Panc1 (cell line): ENCODE measurements at places on chromosomes 2 and 18. TPM values are rescaled to one million over a fixed set of nuclear protein-coding genes. Genes with fewer than 3 reads are reported as not detected.

DNA sequence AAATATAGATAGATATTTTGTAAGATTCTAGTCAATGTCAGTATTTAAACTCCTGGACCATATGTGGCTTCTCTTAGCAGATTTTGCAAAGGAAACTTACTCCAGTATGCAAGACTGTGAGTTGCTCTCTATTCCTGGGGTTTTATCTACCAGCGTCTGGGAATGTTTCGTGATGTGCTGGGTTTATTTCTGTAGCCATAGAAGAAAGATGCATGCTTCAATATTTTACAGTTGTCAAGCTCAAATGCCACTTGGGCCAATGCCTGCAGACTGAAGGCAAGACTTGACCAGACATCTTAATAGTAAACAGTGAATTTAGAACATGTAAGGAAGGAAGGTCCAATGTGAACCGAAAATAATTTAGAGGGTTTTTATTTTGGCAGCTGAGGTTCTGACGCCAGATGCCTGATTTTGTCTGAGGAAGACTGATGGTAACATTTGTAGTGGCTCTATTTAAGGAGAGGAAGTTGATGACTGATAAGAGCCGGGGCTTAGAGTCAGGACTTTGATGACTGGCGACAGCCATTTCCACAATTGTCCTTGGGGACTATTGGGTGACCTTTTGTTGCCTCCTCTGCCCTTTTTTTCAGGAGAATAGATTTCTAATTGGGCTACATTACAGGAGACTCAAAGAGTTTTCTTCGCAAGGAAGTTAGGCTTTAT, 154.3 kb downstream of the RAPGEF4 start:
- no peak overlapping the region for H3K4me3 ChIP-seq
- no peaks in the 10 kb centered on the region for H3K36me3 ChIP-seq
- H3K4me1 ChIP-seq: no peaks in the 10 kb centered on the region

DNA sequence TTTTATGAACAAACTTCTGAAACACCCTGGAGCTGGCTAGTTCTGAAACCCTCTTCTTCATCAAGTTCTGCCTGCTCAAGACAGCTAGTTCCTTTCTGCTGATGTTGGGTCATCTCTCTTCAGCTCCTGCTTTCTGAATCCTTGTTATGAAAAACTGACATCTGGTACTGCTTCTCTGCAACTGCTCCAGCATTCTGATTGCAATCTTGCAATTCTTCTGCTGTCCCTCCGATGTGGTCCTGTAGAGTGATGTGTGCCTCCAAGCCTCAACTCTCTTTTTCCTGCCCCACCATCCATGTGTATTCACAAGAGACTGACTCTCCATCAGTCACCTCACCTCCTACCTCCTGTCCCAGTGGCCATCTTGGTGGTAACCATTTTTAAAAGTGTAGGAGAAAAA, 21.8 kb downstream of the COL6A3 start:
- no peak for DNase-seq
- H3K27ac ChIP-seq: no peak overlapping the region
- H3K4me1 ChIP-seq: no peaks in the 10 kb centered on the region
- no peaks in the 10 kb centered on the region for H3K27me3 ChIP-seq
- no peaks in the 10 kb centered on the region for H3K36me3 ChIP-seq

HNMT gene
- 4.1 TPM for total RNA-seq

RNF138 gene
- 27.3 TPM for total RNA-seq

IL36A gene
- total RNA-seq: not detected

TXNDC2 gene
- 0.90 TPM for total RNA-seq

- no peak overlapping the region for H3K4me3 ChIP-seq
- no peak overlapping the region for H3K27ac ChIP-seq
- DNase-seq: no peak
- no peaks in the 10 kb centered on the region for H3K36me3 ChIP-seq
- no peaks in the 10 kb centered on the region for H3K27me3 ChIP-seq
Observed at GRCh38 chr2:75157435-75157834, 41.9 kb downstream of the TACR1 start.

DNA sequence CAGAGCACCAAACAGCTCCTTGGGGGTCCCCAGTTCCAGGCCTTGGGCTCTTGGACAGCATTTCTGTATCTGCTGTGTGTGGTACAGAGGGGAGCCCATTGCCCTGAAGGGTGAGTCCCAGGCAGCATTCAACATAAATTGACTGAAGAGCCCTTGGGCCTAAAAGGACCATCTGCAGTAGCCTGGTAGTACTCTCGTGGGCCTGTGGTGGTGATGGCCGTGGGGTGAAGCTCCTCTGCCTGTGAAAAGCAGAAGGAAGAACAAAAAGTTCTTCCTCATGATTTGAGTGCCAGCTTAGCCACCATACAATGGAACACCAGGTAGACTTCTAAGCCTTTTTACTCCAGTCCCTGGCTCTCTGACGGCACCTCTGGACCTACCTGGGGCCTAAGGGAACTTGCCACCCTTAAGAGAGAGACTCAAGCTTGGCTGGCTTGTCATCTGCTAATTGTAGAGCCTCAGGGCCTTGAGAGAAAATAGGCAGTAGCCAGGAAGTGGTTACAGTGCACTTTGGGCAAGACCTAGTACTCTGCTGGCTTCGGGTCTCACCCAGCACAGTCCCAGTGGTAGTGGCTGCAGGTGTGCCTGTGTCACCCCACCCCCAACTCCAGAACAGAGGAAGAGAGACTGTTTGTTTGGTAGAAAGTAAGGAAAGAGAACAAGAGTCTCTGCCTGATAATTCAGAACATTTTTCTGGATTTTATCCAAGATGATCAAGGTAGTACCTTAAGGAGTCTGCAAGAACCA, 84.6 kb upstream of the CERS6 start:
- no peak overlapping the region for H3K4me3 ChIP-seq
- DNase-seq: no peak
- no peak overlapping the region for H3K27ac ChIP-seq
- no peaks in the 10 kb centered on the region for H3K27me3 ChIP-seq

- H3K4me3 ChIP-seq: no peak overlapping the region
- no peaks in the 10 kb centered on the region for H3K27me3 ChIP-seq
- H3K4me1 ChIP-seq: no peaks in the 10 kb centered on the region
- no peaks in the 10 kb centered on the region for H3K36me3 ChIP-seq
Observed at GRCh38 chr2:161613161-161613560, 11.1 kb upstream of the SLC4A10 start.

GRCh38 chr18:69758458-69758857, 189.2 kb downstream of the CD226 start:
- no peaks in the 10 kb centered on the region for H3K4me1 ChIP-seq
- no peak overlapping the region for H3K27ac ChIP-seq
- no peaks in the 10 kb centered on the region for H3K27me3 ChIP-seq
- H3K36me3 ChIP-seq: no peaks in the 10 kb centered on the region
- H3K4me3 ChIP-seq: no peak overlapping the region
- no peak for DNase-seq

IL36RN gene
- not detected for total RNA-seq

CXCR1 gene
- total RNA-seq: not detected

- no peaks in the 10 kb centered on the region for H3K4me1 ChIP-seq
- no peaks in the 10 kb centered on the region for H3K36me3 ChIP-seq
- no peak for DNase-seq
- no peaks in the 10 kb centered on the region for H3K27me3 ChIP-seq
Observed at GRCh38 chr2:212384027-212384426, 154.6 kb downstream of the ERBB4 start.

DNA sequence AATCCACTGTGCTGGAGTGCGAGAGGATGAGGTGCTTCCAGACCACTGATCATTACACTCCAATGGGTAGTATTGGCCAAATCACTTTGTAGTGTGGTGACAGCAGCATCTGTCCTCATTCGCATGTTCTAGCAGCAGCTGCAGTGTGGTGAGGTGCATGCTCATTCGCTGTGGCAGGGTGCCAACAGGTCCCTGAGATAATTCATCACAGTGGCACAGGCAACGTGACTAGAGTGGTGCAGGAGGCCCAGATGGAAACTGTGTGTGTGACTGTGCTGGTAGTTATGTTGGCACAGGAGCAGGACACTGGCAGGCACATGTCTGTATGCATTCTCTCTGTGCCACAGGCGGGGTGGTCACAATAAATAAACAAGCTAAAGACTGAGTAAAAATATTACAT, 329.5 kb upstream of the SYT4 start:
- H3K27ac ChIP-seq: no peak overlapping the region
- H3K4me1 ChIP-seq: no peaks in the 10 kb centered on the region
- DNase-seq: no peak
- no peak overlapping the region for H3K4me3 ChIP-seq

- no peaks in the 10 kb centered on the region for H3K27me3 ChIP-seq
- no peaks in the 10 kb centered on the region; the same call in 1 of the 2 replicates for H3K4me1 ChIP-seq
- no peak overlapping the region for H3K4me3 ChIP-seq
Observed at GRCh38 chr2:64874593-64874992, 114.6 kb upstream of the SLC1A4 start.

- no peaks in the 10 kb centered on the region for H3K4me1 ChIP-seq
- H3K27ac ChIP-seq: no peak overlapping the region
- no peaks in the 10 kb centered on the region for H3K36me3 ChIP-seq
Observed at GRCh38 chr2:175475130-175475529, 293.6 kb upstream of the ATP5MC3 start.

MDH1B gene
- 0.85 TPM for total RNA-seq

GRCh38 chr18:49613641-49614151, 51.8 kb downstream of the LIPG start:
- H3K4me1 ChIP-seq: peaks cover 6% of the 10 kb centered on the region
- H3K36me3 ChIP-seq: no peaks in the 10 kb centered on the region
- no peak for DNase-seq

DNA sequence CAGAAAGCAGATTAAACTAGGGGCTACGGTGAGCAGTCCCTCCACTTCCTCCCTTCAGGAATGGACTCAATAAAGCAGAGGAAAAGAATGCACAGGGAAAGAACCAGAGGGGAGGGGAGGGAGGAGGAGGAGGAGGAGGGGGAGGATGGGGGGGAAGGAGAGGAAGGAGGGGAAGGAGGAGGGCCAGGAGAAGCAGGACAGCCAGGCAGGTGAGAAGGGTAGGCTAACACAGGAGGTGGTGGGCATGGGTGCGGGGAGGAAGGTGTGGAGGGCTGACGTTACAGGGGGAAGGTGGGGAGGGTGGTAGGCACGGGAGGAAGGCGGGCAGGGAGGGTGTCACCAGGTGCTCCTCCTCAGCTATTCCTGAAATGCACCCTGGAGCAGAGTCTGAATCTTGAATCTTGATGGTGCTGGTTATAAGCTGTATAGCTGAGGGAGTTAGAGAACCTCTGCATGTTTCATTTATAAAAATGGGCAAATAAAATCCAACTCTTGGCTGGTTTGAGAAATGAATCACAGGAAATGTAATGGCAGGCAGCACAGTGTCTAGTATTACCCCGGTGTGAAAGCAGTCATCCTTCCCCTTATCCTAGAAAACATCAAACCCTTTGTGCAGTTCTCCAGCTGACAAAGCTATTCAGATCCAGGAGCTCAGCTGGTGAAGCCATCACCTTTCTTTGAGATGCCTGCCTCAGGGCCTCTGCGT, 3.4 kb downstream of the TMEM18 start:
- no peaks in the 10 kb centered on the region for H3K27me3 ChIP-seq
- H3K4me3 ChIP-seq: no peak overlapping the region
- peaks cover 14% of the 10 kb centered on the region for H3K36me3 ChIP-seq
- H3K4me1 ChIP-seq: peaks cover 21% of the 10 kb centered on the region

GRCh38 chr2:54634564-54635511, 88.6 kb upstream of the EML6 start:
- H3K36me3 ChIP-seq: peaks cover 36% of the 10 kb centered on the region
- peaks cover 6% of the 10 kb centered on the region; the same call in 1 of the 2 replicates for H3K4me1 ChIP-seq
- no peak overlapping the region for H3K4me3 ChIP-seq
- DNase-seq: no peak

GRCh38 chr2:9867881-9868280, 24.6 kb downstream of the TAF1B start:
- H3K4me1 ChIP-seq: no peaks in the 10 kb centered on the region
- H3K27ac ChIP-seq: no peak overlapping the region
- H3K36me3 ChIP-seq: no peaks in the 10 kb centered on the region

NT5DC4 gene
- total RNA-seq: not detected

DNA sequence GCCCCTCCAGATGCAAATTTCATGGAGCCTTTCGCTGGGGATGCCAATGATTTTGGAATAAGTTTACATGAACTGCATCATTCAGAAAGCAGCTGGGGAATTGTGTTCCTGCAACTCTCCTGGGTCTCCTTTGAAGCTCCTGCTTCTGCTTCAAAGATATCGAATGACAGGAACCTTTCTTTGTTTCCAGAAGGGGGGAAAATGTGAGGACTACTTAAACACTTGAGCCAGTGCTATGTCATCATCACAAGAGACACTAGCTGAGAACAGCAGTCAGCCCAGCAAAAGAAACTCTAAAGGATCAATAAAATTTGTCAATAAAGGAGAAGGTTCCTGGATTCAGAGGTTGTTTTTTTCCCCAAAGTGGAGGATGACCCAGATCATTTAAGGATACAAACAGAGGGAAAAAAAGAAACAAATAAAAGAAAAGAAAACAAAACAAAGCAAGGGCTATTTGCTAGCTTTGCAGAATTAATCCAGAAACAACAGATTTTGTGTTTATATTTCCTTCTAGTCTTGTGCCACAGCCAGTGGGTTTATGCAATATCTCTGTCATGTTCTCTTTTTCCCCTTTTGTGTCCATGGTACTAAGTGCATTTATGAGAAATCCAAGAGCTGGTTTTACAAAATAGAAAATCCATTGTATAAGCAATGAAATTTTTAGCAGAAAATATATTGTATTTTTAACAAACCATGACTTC, 463.7 kb downstream of the CDH2 start:
- H3K36me3 ChIP-seq: no peaks in the 10 kb centered on the region
- no peak overlapping the region for H3K4me3 ChIP-seq
- H3K27me3 ChIP-seq: no peaks in the 10 kb centered on the region
- no peaks in the 10 kb centered on the region for H3K4me1 ChIP-seq

DNA sequence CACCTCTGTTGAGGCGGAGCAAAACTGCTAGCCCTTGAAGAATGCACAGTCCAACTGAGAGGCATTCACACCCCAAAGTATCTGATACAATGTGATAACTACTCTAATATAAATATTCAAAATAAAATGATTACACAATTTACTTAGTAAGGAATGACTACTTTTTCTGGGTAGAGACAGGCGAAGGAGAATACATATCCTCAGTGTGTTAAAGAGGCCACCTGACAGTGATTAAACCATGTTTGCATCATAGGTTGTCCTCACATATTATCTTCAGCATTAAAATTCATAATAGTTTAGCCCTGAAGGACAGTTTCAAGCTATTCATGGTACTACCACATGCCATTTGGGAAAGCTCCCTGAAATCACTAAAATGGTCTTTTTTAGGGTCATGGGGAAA, 16.9 kb upstream of the BAZ2B start:
- DNase-seq: no peak
- no peaks in the 10 kb centered on the region for H3K36me3 ChIP-seq
- no peak overlapping the region for H3K27ac ChIP-seq
- H3K4me1 ChIP-seq: no peaks in the 10 kb centered on the region

DNA sequence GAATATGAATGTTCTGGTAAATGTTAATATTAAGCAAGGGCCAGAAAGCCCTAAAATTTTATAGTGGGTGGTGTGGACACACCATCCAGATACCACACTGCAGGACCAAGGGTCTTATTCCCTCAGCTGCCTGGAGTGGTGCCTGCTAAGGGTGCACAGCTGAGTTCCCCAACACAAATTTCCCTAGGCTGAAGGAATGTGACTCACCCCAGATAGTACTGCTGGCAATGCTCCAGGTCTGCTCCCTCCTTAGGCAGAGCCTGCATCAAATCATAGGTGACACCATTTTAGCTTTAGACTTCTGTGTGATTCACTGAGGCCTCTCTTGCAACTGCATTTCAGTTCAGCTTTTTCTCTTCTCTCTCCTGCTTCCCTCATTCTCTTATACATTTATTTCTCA, 321.1 kb downstream of the SATB2 start:
- H3K27me3 ChIP-seq: no peaks in the 10 kb centered on the region
- DNase-seq: no peak
- H3K4me3 ChIP-seq: no peak overlapping the region
- H3K27ac ChIP-seq: no peak overlapping the region
- no peaks in the 10 kb centered on the region for H3K4me1 ChIP-seq
- no peaks in the 10 kb centered on the region for H3K36me3 ChIP-seq

- DNase-seq: no peak
- no peaks in the 10 kb centered on the region for H3K27me3 ChIP-seq
- no peaks in the 10 kb centered on the region for H3K36me3 ChIP-seq
- no peak overlapping the region for H3K4me3 ChIP-seq
- H3K27ac ChIP-seq: no peak overlapping the region
- H3K4me1 ChIP-seq: no peaks in the 10 kb centered on the region
Observed at GRCh38 chr2:142008135-142008744, 122.6 kb downstream of the LRP1B start.
